Astrocyte of the cerebellum (primary cell): ENCODE measurements at places on chromosomes 7 and 10.

DNA sequence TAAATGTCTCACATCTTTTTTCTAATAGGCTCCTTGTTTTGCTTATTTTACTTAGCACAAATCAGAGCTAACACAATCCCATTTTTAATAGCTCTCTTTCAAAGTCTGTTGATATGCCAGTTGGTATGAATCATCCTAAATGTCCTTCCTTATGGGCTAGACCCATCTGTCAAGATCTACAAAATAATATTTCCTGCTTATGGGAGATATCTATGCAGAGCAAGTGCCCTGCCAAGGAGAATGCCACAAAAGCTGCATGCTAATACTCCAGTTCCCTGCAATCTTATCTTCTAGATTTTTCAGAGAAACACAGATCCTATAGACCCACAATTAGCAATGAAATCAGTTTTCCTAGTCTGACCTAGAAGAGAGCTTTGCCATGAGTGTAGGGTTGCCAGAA is 230.8 kb upstream of the NPVF start:
- no peak for DNase-seq

DNA sequence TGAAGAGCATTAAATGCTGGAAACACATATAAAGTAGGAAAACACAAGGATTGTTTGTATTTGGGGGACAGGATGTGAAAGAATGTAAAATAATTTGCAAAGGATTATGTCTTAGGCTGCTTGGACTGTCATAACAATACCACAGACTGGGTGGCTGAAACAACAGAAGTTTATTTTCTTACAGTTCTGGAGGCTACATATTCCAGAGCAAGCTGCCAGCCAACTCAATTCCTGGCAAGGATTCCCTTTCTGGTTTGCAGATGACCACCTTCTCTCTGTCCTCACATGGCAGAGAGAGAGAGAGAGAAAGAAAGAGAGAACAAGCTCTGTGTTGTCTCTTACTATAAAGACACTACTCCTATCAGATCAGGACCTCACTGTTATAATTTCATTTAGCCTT is 8.8 kb upstream of the LAMB4 start:
- DNase-seq: no peak

GRCh38 chr10:97683556-97684367 is 3.3 kb downstream of the AVPI1 start:
- no peak for DNase-seq

GRCh38 chr10:4246881-4247358 is 461.9 kb upstream of the KLF6 start:
- peak; percentile 83 for DNase-seq

DNA sequence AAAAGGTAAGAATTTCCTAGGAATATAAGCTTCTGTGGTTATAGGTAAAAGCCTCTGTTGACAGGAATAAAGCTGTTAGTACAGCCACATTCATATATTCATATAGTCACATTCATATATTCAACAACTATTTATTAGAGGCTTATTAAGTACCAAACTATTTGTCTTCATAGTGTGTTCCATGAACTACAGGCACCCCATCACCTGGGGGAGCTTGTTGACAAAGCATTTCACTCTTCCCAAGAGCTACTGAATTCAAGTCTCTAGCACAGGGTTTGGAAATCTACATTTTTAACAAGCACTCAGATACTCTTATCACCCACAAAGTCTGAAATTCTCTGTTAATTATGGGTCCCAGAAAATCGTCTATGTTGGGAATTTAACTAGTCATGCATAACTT is 110.6 kb downstream of the RNLS start:
- DNase-seq: no peak

- DNase-seq: no peak
Observed at GRCh38 chr7:45078125-45078681, 10.6 kb downstream of the NACAD start.

GRCh38 chr7:156554488-156554887 is 86.1 kb upstream of the RNF32 start:
- no peak for DNase-seq

- DNase-seq: no peak
Observed at GRCh38 chr7:144516729-144517525, 113.4 kb upstream of the NOBOX start.

DNA sequence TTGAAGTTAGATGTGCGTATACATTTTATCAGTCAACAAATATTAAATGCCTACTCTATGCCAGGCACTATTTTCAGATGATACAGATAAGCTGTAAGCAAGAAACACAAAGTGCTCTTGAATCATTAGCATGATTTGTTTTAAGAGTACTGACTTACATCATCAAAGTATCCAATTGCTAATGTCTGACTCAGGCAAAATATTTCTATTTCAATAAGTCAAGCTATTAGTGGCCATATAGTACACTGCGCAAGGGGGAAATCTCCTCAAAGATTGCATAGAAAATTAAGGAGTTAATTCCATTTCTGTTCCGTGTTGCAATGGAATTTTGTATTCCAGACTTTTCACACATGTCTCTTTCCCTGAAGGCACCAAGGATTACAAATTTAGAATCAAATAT is 46.1 kb upstream of the DNAJC1 start:
- no peak for DNase-seq

DNA sequence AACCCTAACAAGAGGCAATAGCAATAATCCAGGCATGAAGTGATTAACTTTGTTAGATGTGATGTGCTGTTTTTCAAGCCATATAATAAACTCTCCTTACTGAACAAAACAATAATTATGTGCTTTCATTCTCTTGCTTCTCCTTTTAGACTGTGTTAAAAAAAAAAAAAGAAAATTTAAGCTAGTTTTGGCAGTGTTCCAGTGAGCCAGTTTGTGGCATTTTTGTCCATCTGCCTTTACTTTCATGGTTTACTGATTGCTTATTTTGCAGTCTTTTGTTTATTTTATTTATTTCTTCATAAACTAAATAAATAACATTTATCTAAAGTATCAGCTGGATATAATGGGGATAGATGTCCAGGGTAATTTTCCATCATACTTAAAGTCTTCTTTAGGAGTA is 625.3 kb downstream of the CNTNAP2 start:
- no peak for DNase-seq

DNA sequence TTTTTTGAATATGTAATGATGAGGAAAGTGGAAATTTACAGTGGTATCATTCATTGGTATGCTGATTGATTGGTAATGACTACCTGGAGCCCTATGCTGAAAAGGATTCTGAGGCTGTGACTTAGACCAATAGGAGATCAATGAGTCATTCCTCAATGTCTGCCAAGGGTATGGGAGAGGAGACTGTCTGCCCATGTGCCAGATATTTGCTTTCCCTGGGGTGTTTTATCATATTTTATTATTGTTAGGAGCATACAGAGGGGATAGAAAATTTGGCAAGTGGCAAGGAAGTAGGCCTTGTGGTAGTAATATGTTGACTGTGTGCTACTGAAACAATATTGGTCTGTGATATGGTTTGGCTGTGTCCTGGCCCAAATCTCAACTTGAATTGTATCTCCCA is 54.8 kb downstream of the ASAH2B start:
- DNase-seq: no peak

DNA sequence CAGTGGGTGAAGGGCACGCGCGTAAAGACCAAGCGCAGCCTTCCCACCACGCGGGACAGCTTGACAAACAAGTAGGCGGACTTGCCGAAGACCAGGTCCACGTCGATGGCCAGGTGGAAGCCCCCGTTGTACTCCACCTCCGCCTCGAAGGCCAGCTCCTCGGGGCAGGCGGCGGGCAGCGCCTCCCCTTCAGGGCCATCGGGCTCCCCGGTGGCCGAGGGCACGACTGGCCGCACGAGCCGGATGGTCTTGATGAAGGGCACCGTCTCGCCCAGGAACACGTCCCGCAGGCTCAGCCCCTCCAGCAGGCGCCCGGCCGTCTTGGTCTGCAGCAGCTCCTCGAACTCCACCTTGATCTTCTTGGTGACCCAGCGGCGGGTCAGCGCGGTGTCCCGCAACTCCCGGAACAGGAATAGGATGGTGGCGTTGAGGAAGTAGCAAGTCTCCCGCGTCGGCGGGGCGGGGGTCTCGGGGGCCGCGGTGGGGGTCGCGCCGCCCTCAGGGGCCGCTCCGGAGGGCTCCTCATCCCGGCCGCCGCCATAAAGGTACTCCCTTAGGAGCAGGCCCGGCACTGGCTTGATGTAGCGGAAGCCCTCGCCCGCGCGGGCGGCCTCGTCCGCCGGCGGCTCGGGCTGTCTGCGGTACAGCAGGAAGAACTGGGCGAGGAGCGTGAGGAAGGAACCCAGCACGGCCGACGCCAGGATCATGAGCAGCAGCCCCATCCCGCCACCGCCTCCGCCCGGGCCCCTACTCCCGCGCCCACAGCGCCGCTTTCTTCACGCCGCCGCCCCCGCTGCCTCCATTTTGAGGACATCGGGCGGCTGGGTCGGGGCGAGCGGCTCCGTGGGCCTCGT is 507 bp downstream of the PDZD8 start:
- DNase-seq: no peak

- DNase-seq: peak; percentile 3
Observed at GRCh38 chr7:154578336-154578735, 424.6 kb downstream of the PAXIP1 start.

DNA sequence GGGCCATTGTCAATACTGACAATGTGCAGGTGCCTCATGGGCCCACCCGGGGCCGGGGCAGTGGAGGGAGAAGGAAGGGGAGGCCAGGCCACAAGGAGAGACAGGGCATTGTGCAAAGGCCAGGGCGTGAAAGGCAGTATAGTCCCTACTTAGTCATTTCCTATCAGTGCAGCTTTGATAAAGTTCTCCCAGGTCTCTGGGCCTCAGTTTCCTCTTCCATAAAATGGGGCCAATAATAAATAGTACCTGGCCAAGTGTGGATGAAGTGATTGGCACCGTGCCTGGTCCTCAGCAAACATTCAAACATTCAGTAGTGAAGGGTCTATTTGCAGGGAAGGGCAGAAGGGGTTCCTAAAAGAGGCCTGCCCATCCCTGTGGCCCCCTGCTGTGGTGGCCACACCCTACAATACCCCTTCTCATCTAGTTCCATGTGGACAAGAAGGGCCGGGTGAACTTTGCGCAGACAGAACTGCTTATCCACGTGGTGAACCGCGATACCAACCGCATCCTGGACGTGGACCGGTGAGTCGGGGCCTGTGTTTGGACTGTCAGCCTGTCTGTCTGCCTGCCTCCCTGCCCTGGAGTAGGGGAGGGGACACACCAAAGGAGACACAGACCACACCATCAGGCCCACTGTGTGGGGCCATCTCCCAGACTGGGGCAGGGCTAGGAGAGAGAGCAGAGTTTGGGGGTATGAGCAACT is 36.9 kb upstream of the VSIR start:
- no peak for DNase-seq

GRCh38 chr7:46955531-46955930 is 626.4 kb downstream of the TNS3 start:
- no peak for DNase-seq

DNA sequence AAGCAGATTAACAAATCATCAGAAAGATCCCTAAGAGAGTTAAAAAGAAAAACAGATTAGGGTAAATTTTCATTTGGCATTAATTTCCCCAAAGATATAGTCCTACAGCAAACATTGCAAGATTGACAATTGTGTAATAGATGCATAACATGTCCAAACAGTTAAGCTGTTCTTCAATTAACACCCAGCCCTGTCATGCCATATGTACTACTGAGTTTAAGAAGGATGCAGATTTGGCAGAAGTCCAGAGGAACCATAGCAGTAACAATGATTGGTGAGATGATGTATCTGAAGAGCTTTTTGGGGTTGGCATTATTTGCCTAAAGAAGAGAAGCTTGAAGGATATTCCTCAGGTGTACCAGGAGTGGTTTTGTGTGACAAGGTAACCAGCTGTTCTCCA is 287.6 kb downstream of the LRMDA start:
- DNase-seq: no peak

GRCh38 chr10:6741541-6741941 is 161.5 kb upstream of the PRKCQ start:
- no peak for DNase-seq

GRCh38 chr10:29590915-29591650 is 43.7 kb downstream of the SVIL start:
- no peak for DNase-seq

GRCh38 chr7:130476297-130477150 is 15.4 kb upstream of the MEST start:
- peak; percentile 33 for DNase-seq

DNA sequence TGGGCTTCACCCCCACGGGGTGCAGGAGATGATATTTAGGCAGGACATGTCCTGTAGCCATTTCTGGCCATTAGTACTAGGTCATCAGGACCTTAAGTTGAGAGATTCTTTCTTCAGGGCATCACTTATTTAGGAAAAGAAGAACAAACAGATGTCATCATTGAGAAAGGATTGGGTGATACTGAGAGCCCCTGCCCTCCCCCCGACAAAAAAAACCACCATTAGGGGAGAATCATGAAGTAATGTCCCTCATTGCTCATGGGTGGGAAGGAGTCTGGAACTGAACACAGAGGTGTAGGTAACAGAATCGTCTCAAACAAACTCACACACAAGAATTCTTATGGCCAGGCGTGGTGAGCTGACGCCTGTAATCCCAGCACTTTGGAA is 6.4 kb upstream of the ORAI2 start:
- DNase-seq: no peak

GRCh38 chr10:91856637-91857036 is 52.6 kb downstream of the FGFBP3 start:
- no peak for DNase-seq
